ENCODE measurements at places on chromosomes 2 and 18.

DNA sequence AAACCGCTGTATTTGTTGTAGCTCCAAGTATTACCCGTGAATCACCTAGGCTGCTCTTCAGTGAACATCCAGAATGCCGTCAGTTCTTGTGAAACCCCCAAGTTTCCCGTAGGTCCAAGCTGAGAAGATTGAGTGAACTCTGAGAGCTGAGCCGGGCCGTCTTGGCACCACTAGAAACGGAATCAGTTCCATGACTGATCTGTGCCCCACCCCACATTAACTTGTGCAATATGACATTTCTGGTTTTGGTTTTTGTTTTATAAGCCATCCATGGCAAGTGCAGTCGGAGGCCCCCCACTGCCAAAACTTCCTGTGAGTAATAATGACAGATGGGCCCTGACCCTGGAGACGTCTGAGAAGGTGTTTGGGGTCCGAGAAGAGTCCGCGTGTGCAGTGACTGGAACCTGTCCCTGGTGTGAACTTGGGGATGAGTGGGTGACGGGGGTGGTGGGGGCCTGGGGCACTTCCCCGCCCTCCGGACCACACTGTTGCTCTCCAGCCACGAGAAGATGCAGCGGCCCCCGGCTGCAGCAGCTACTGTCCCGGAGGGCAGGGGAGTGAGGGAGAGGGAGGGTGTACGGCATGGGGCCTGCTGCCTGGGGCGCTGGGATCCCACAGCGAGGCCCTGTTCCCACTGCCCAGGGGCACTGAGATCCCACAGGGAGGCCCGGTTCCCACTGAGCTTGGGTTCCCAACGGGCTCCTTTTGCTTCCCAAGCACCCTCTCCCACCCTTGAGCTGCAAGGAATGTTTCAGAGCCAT, 26.5 kb downstream of the NFATC1 start:
- peaks cover 43% of the 10 kb centered on the region for H3K36me3 ChIP-seq
- no peak overlapping the region for H3K4me3 ChIP-seq
- peaks cover 42% of the 10 kb centered on the region for H3K4me1 ChIP-seq
- no peak for DNase-seq

GRCh38 chr2:105545730-105546627, 147.1 kb upstream of the FHL2 start:
- DNase-seq, result peak; percentile 78
- H3K27ac ChIP-seq, result no peak overlapping the region
- H3K27me3 ChIP-seq, result no peaks in the 10 kb centered on the region
- H3K4me3 ChIP-seq, result no peak overlapping the region

GRCh38 chr2:191376981-191377629, 131.9 kb downstream of the MYO1B start:
- H3K27me3 ChIP-seq, result no peaks in the 10 kb centered on the region
- no peak overlapping the region for H3K27ac ChIP-seq
- H3K4me3 ChIP-seq, result no peak overlapping the region
- no peak for DNase-seq
- no peaks in the 10 kb centered on the region for H3K36me3 ChIP-seq

DNA sequence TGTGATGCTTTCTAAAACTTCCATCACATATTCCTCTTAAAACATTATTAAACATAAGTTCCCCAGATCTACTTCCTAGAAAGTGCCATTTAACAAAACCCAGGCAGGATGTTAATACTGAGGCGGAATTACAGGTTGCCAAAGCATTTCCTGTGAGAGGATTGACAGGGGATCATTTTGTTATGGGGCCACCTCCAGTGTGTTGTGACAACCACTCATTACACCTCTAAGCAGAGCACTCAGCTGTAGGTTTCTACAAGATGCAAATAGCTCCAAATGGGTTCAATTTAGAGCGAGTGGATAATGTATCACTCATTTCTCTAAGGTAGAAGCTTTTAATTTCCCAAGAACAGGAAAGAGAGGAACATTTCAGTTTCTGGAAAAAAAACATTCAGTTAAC, 1429.5 kb upstream of the ACVR2A start:
- H3K27me3 ChIP-seq, result no peaks in the 10 kb centered on the region
- DNase-seq, result no peak
- H3K4me3 ChIP-seq, result no peak overlapping the region
- H3K27ac ChIP-seq, result no peak overlapping the region

DNA sequence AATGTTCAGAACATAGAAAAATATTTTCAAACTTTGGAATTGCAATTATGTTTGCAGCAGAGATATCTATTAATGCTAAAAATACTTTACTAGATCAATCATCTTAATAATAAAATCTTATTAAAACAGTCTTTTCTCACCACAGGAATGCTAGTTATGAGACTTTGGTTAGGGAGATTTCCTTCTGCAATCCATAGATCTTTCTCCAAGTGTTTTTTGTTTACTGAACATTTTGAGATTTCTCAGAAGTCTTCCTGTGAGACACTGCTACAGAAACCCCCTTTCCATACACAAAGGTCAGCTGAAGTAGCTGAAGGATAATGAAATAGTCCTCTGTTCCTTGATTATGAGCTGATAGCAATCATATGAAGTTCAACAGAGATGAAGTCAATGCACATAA, 59.4 kb upstream of the RAPH1 start:
- H3K27ac ChIP-seq, result no peak overlapping the region
- no peaks in the 10 kb centered on the region for H3K36me3 ChIP-seq
- peaks cover 3% of the 10 kb centered on the region for H3K4me1 ChIP-seq
- H3K27me3 ChIP-seq, result no peaks in the 10 kb centered on the region
- no peak overlapping the region for H3K4me3 ChIP-seq

DNA sequence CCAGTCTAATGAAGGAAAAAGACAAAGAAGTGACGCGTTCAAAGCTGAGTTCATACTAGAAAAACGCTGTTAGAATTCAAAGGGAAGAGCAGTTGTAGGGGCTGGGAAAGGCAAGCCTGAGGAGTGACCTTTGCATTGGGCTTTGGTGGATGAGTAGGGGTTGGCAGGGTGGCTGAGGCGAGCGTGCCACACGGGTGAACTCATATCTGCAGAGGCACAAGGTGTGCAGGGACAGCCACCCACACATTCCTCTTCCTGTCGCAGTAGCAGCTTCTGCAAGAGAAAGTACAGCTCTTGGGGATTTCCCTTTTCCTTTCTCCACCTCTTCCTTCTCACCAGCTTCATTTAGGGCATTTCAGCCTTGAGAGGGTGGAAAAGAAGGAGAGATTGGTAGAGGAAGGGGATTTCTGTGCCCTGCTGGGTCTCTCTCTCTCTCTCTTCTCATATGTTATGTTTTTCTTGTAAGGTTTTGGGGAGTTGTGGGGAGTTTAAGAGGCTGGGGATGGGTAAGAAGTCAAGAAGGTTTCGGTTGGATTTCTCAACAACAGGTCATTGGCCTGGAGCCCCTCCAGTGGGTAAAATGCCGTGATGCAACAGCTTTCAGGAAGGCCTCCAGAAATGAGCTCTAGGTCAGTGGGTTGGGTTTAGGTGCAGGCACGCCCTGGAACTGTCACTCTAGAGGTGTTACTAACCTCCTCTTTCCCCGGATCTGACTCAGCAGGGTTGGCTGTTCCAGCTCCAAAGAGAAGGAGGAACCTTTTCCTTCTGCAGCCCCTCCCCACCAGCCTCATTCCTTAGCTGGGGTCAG, 40.1 kb downstream of the ODC1 start:
- DNase-seq, result no peak
- peaks cover 75% of the 10 kb centered on the region for H3K4me1 ChIP-seq
- H3K4me3 ChIP-seq, result no peak overlapping the region
- no peak overlapping the region for H3K27ac ChIP-seq

GRCh38 chr2:190303647-190304046, 16.0 kb downstream of the HIBCH start:
- H3K4me3 ChIP-seq, result no peak overlapping the region
- H3K27me3 ChIP-seq, result no peaks in the 10 kb centered on the region
- no peak for DNase-seq
- H3K4me1 ChIP-seq, result no peaks in the 10 kb centered on the region

- H3K27me3 ChIP-seq, result peaks cover 2% of the 10 kb centered on the region
- no peak for DNase-seq
- no peak overlapping the region for H3K4me3 ChIP-seq
- H3K36me3 ChIP-seq, result no peaks in the 10 kb centered on the region
- H3K27ac ChIP-seq, result no peak overlapping the region
Observed at GRCh38 chr2:62458206-62458641, 47.8 kb downstream of the TMEM17 start.

GRCh38 chr2:11022064-11022463, 110.3 kb downstream of the KCNF1 start:
- peaks cover 9% of the 10 kb centered on the region for H3K4me1 ChIP-seq
- no peaks in the 10 kb centered on the region for H3K27me3 ChIP-seq
- H3K27ac ChIP-seq, result no peak overlapping the region
- DNase-seq, result no peak

GRCh38 chr2:86372641-86373502, 35.4 kb upstream of the REEP1 start:
- H3K27me3 ChIP-seq, result no peaks in the 10 kb centered on the region
- peaks cover 3% of the 10 kb centered on the region for H3K4me1 ChIP-seq
- no peak overlapping the region for H3K4me3 ChIP-seq
- H3K36me3 ChIP-seq, result no peaks in the 10 kb centered on the region
- DNase-seq, result no peak

DNA sequence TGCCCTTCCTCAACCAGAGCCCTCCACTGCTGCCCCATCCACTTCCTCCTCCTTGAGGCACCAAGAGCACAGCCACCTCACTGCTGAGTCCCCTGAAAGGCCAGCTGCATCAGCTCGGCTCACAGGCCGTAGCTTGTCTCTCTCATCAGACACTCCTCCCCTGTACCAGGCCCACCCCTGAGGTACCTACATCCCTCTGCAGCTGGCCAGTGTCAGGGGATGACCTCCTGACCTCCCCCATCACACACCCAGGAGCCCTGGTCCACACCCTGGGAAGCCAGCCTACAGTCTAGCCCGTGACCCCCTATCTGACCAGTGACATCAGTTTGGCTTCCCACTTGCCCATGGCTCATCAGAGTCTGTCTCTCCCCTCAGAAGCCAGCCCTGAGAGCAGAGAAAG, 205.6 kb downstream of the TNS1 start:
- H3K4me3 ChIP-seq, result no peak overlapping the region
- DNase-seq, result no peak
- H3K27ac ChIP-seq, result no peak overlapping the region
- H3K4me1 ChIP-seq, result peaks cover 14% of the 10 kb centered on the region
- H3K36me3 ChIP-seq, result peaks cover 17% of the 10 kb centered on the region

DNA sequence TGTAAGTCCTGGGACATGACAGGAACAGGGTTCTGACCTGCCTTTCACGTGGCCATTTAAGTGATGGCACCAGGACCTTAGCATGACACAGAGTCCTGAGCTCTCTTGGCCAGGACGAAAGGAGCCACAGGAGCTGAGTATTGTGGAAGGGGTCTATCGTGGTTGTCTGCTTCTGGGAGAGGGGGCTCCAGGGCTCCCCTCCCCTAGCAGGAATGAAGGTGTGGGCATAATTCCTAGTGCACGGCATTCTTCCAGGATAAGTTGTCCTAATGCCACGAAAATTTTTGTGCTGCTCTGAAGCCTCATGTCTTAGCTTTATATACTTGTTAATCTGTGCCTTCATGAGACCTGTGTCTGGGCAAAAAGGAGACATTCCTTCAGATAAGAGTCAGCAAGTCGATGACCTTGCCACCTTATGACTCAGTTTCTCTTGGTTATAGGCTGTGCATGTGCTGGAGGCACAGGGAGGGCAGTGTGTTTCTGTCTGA, 17.1 kb downstream of the GATA6 start:
- no peak for DNase-seq
- H3K4me1 ChIP-seq, result no peaks in the 10 kb centered on the region
- no peak overlapping the region for H3K4me3 ChIP-seq
- H3K27me3 ChIP-seq, result peaks cover 36% of the 10 kb centered on the region
- H3K27ac ChIP-seq, result no peak overlapping the region

DNA sequence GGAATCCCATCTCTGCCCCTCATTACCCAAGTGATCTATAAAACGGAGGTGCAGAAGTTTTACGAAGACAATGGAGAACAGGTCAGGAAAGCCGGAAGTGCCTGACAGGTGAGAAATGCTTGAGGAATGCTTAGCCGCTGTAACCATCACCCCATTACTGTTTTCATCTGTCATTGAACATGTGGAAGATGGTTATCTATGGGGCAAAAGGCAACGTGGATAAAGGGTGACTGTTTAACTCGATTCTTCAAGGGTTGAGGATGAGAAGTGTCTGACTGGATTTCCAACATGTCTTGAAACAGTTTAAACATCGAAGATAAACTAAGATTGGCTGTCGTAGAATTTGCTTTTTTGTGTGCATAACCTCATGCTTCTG, 17.3 kb downstream of the HK2 start:
- no peaks in the 10 kb centered on the region for H3K27me3 ChIP-seq
- no peak overlapping the region for H3K4me3 ChIP-seq
- peaks cover 18% of the 10 kb centered on the region for H3K36me3 ChIP-seq
- peaks cover 8% of the 10 kb centered on the region for H3K4me1 ChIP-seq

GRCh38 chr2:220916931-220917330, 655.2 kb downstream of the EPHA4 start:
- no peak overlapping the region for H3K27ac ChIP-seq
- no peaks in the 10 kb centered on the region for H3K27me3 ChIP-seq
- DNase-seq, result no peak
- no peaks in the 10 kb centered on the region for H3K36me3 ChIP-seq
- H3K4me3 ChIP-seq, result no peak overlapping the region

DNA sequence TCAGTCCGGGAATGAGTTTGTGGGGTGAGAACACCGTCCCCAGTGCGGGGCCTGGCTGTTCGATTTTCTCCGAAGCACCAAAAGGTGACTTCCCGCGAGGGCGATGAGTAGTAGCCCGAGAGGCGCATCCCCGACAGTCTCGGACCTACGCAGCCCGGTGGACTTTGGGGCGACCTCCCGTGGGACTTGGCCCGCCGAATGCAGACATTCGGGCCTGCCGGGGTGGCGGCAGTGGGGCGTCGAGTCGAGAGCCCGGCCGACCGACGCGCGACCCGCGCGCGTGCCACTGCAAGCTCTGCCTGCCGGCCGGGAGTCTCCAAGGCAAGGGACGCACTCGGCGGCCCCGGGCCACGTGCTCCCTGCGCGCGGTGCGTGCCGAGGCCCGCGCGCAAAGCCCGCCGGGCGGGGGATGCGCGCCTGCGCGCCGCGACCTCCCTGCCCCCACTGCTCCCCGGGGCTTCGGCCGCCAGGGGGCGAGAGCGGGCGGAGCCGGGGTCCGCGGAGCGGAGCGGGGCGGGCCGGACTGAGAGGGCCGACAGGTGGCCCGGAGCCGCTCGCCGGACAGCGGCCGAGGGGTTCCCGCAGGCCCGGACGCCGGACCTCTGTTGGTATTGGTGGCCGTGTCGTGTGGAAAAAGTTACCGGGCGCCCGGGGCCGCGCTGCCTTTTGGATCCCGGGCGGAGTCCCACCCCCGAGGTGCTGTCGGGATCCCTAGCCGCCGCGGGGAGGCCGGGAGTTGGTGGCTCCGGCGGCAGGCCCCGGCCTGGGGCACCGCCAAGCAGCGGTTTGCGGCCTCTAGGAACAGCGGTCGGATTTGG, 1.9 kb downstream of the PTMA start:
- peak; percentile 94 for DNase-seq
- peak overlapping the region; percentile 100 for H3K27ac ChIP-seq
- H3K4me1 ChIP-seq, result peaks cover 65% of the 10 kb centered on the region
